ENCODE measurements at places on chromosomes 5 and 9.

DNA sequence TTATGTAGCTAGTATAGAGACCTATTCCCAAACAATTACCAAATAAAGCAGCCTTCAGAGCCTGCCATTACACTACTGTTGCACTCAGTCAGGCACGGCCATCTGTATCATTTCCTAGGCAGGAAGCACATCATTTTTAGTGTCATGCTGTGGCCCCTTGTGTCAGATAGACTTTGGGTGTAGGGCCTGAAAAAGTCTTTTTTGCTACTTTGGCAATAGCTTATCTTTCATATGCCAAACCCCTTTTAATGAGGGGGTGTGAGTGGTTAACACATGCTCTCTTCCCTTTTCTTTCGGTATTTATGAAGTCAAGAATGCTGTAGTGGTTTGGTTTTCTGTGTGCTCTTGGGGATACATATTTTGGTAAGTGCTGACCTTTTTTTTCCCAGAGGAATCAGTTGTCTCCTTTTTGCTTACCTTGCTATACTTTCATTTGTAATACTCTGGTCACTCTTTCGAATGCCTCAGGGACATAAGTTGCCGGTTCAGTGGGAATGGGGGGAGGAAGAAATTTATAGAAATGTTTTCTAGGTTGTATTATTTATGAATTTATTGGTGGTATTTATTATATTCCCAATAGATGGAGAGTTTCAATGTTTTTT, 209.8 kb downstream of the CSNK1G3 start:
- no peak for DNase-seq

DNA sequence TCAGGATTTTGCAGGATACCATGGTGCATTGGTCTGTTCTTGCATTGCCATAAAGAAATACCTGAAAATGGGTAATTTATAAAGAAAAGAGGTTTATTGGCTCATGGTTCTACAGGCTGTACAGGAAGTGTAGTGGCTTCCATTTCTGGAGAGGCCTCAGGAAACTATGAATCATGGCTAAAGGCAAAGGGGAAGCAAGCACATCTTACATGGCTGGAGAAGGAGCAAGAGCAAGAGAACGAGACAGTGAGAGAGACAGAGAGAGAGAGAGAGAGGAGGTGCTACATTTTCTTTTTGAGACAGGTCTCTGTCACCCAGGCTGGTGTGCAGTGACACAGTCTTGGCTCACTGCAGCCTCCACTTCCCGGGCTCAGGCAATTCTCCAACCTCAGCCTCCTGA, 43.9 kb downstream of the P4HA2 start:
- no peak for DNase-seq

DNA sequence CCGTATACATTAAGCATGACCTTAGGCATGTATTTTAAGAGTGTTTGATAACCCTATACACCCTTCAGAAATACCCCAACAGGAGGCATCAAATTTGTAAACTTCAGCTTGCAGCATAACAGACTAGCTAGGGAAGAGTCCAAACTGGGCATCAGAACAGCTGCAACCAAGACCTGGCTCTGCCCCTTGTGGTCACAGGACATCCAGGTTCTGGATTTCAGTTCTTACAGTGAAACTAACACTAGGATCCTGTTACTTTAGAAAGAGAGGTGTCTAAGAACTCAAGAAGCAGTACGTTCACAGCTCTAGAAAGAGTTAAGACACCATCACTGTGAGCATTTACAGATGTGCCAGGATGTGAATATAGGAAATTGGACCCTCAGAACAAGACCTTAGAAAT, 229.8 kb downstream of the BNC2 start:
- DNase-seq, result no peak

DNA sequence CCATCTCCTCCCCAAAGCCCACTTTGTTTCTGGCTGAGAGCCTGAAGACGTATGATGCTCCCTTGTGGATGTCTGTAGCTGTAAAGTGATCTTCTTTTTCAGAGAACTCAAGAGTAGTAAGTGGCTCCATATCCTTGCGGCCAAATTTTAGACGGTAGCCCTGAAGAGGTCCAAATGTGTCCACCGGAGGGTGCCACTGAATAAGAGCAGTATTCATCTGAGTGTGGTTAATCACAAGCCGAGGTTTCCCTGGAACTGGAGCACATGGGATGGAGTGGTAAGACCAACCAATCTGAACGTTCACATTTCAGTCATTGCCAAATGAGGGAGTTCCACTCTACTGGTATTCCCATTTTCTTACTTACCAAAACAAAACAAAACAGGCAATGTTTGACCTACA, 686.5 kb upstream of the DMAC1 start:
- no peak for DNase-seq

GRCh38 chr5:160674901-160675300, 177.1 kb downstream of the ATP10B start:
- no peak for DNase-seq

DNA sequence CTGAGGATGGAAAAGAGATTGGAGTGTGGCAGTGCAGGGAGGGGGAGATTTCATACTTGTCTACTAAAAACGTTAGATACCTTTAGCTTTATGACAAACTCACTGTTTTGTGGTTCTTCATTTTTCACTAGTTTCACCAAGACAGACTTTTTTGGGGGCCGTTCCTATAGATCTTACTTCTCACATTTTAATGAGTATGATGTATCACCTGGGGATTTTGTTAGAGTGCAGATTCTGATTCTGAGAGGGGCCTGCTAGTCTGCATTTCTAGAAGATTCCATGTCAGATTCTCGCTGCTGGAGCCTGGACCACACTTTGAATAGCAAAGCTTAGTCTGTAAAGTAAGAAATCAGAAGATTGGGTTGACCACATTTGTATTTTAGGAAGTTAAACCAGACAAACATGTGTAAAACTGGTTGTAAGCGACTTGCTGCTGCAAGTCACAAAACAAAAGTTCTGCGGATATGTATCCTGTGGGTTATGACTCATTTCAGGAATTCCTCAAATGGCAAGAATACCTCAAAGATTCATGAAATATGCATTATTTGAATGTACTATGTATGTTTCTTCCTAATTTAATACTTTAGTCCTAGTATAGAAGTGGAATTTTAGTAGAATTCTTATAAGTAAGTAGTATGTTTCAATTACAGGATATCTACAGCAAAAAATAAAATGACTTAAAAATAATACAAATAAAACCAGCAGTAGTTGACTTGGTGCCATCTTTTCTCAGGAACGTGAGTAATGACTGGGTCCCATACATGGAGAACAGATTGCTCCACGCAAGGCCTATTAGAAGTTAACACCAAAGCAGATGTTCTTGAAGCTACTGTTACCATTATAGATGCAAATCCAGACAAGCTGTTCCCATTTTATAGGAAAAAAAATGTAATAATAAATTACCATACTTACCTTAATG, 27.8 kb downstream of the NFIL3 start:
- peak; percentile 28 for DNase-seq

GRCh38 chr9:8806150-8806549, 1006.6 kb upstream of the DMAC1 start:
- DNase-seq, result no peak

GRCh38 chr9:130912932-130913598, 16.5 kb upstream of the QRFP start:
- no peak for DNase-seq

DNA sequence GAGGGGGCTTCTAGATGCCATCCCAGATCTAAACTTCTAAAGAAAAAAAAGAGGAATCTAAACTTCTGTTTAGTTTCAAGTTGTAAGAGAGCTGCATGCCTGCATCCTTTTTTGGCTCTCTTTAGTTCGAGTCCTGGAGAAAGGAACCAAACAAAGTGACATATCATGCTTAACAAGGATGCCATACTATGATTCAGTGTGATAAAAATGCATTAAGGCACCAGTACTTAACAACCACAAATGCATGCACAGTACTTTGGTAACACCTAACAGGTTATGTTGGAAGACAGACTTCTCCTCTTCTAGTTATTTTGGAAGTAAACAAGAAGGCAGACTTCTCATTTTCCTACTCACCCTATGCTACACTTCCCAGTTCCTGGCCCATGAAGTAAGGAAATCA, 27.3 kb downstream of the NME5 start:
- no peak for DNase-seq

DNA sequence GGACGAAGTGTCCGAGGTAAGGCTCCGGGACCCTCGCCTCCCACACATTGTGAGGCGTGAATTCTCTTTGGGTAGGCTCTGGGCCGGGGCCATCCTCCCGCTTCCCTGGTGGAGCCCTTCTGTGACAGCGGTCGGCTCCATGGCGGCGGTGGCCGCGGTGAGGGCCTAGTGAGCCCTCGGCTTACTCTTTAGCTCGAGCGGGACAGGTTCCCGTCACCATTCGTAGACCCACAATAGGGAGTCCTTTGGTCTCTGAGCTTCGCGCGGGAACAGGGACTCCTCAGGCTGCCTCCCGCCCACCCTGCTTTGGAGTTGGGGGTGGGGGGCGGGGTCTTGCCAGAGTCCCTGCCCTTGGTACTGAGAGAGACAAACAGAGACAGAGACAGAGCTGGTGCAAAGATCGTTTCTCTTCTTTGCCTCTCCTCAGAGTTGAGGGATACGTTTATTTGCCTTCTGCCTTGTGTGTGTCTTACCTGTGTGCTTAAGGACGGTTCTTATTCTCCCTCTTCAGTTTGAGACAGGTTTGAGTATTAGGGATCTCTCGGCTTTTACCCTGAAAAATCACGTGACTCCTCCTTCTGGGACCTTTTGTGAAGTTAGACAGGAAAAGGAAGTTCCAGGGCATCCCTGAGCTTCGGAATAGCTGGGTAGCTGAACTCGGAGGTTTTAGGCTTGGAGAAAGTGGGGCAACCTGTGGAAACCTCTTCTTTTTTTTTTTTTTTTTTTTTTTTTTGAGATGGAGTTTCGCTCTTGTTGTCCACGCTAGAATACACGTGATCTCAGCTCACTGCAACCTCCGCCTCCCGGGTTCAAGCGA, 833 bp downstream of the ANKHD1 start:
- DNase-seq, result peak; percentile 61

DNA sequence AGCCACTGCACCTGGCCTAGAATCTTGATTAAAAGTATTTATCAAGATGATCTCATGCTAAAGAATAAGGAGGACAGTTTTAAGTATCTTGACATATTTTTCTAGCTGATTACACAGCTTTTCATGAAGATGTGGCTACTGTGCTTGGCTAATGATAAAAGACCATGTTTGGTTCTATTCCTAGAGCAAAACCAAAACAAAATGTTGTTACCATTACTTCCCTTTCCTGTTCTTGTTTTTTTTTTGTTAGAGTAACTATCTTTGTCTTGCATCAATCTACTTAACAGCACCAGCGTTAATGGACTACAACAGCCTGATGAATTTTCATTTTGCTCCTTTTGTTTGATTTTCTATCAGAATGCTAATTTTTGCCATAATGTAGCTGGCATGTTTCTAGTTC, 86.2 kb upstream of the DHFR start:
- no peak for DNase-seq

DNA sequence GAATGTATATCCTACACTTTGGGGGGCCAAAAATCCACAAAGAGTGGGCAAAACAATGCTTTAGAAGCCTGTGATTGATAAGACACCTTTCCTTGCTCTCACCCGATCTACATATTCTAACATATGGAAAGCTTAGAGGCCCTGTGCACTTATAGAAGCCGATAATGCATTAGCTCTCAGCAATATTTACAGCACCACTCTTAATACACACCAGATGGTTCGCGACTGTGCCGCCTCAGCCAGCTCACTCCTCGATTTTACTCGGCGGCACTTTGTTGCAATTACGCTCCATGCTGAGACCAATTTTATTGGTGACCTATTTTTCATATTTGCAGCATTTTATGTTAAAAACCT, 18.8 kb downstream of the NR2F1 start:
- no peak for DNase-seq

DNA sequence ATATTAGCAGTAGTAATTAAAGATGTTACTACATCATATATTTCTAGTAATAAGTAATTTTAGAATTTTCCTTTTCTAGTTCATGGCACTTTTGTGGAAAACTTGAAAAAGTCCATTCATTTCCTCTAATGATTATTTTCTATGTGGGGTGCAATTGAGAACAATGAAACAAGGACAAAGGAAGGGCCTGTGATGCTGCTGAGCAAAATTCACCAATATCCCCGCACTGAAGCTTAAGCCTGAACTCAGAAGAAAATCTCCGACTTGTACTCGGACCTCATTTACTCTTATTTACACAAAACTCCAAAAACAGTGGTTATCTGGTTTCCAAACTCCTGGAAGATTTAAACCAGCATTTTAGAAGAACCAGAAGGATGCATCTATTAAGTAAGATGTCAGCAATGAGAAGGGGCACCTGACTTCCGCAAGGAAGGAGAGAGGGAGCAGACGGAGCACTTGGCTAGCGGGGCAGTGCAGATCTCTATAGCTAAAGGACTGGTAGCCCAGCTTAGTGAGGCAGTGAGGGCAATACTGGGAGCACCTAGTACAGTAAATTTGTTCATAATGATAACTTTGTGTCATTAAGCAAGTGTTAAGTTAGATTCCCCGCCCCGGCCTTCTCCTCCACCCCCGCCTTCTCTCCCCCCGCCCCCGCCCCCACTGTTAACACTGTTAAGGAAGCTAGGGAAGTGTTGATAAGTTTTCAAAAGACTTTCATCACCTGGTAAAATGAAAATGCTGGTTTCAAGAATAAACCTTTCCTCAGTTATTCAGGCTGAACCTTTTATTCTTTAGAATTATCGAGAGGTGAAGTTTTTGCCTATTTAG, 123.3 kb downstream of the ZSWIM6 start:
- no peak for DNase-seq

GRCh38 chr9:98627296-98627695, 81.4 kb downstream of the GABBR2 start:
- no peak for DNase-seq

- no peak for DNase-seq
Observed at GRCh38 chr5:147675168-147675567, 107.4 kb downstream of the JAKMIP2 start.

- no peak for DNase-seq
Observed at GRCh38 chr5:100890461-100891008, 12.5 kb downstream of the ST8SIA4 start.

DNA sequence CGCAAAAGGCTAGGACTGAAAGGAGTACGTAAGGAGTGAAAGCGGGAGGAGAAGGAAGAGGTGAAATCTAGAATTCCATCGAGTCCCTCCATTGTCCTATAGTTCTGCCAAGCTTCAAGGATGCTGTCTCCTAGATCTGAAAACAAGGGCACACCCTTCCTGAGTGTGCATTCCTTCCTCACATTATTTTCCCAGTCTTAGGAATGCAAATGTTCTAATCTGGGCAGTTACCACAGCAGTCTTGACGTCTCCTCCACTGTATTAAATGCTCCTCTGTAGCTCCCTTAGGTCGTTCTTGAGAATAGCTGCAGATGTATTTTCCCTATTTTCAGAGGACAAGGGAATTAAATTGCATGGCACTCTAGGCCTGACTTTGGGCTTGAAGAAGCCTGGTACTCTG, 127.6 kb downstream of the SLIT3 start:
- no peak for DNase-seq

DNA sequence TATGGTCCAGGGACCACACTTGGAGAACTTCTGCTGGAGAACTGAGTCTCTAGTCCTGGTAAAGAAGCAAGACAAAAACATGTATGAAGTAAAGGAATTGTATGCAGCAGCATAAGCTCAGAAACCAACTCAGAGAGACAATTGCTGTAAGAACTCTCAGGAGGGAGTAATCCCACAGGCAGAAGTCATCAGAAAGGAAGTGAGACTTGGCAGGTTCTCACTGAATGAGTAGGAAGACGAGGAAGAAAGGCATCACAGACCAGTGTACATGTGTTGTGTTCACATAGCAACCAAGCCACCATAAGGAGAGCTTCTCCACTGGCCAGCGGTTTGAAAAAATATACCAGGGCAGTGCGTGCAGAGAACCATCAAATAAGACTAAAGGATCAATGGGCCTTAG, 57.9 kb upstream of the FST start:
- no peak for DNase-seq

All from activated T-cell treated with anti-CD3 and anti-CD28 coated beads, Interleukin-2, amount 50 U/mL, for 72 hours (primary cell).